Liver (tissue), 10 donors: ENCODE measurements at places on chromosomes 7 and 10.

- no peak for DNase-seq
Measured at GRCh38 chr10:3740157-3740871, 44.7 kb downstream of the KLF6 start.

GRCh38 chr7:108145401-108145800, 15.2 kb upstream of the LAMB4 start:
- no peak for DNase-seq

- no peak for DNase-seq
Measured at GRCh38 chr7:88201305-88201704, 18.5 kb downstream of the SRI start.

DNA sequence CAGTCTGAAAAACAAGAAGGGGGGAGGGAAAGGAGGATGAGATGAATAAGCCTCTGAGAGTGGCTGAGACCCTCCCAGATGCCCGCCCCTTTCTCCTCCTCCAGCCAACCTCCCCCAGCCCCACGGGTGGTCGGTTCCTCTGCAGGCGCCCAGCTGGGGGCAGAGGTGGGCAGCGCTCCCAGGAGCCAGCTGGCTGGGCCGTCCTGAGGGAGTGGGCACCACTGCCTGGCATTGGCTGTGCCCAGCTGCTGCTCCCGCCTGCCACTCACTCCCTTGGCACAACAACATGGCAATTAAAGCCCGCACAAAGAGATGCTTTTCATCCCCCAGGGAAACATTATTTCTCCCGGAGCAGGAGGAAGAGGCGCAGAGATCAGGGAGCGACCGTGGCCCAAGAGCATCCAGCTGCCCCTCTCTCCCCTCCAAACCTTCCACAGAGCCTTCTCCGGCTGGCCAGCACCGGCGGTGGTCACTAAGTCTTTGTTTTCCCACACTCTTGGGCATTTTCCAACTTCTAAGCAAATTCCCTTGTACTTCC, 107.2 kb downstream of the SPDYE5 start:
- DNase-seq = no peak

GRCh38 chr7:44636926-44637325, 30.5 kb downstream of the OGDH start:
- peak; percentile 39 for DNase-seq

DNA sequence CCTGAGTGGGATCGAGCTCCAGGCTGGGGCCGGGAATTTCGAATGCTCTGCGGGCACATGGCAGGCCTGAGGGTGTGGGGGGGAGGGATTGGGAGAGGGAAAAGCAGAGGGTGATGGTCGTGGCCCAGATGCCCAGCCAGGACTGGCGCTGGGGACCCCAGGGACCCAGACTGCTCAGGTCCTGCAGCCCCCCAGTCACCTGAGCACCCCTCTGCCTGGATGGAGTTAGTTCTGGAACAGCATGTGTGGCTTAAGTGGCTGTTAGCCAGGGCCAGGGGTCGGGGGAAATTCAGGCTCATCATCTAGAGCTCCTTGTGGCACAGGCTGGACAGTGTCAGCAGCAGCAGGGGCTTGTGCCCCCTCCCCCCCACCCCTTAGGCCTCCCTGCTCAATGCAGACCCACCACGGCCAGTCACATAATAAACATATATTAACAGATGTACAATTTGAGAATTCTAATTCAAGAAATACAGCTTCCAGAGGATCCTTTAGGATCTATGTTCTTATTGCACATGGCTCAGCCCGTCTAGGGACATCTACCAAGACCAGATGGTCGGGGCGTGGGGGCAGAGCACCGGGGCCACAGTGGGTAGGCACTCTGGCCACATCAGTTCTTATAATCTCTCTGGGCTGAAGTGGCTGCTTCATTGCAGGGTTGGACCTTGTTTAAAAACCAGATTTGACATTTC, 22.2 kb downstream of the DNAJB12 start:
- no peak for DNase-seq

GRCh38 chr7:66188645-66189044, 16.5 kb upstream of the TPST1 start:
- DNase-seq = no peak

- no peak for DNase-seq
Measured at GRCh38 chr7:8684426-8684825, 251.0 kb downstream of the NXPH1 start.

DNA sequence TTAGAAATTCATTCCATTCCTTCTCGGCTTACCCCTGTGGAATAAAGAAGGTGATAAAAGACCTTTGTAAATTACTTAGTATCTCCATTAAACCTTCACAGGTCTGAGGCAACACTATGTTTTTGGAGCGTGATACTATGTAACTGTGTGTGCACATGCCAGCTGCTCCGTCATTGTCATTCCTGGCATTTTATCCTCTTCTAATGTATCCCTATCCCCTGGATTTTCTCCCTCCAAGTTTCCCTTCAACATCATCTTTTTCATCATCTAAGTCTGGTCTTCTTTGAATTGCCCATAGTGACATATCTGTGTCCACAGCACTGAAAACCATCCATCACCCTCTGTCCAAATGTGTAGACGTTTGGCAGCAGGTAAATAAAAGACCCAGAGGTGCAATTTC, 125.7 kb downstream of the TEX36 start:
- no peak for DNase-seq

DNA sequence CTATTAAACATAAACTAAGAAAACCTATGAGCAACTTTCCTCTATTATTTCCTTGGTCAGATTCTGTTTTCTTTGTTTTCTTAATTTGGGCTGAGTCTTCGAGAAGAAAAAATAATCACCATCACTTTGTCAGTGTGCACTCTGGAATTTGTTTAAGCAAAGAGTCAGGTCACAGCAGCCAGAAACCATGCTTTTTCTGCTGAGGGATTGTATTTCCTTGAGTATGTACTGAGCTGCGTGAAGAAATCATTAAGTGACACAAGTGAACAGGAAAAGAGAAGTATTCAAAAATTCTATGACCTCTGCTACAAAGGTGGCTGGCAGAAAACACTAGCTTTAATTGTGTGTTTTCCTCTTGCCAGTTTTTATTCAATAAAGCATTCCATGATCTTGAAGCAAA, 249.6 kb downstream of the VTI1A start:
- no peak for DNase-seq

DNA sequence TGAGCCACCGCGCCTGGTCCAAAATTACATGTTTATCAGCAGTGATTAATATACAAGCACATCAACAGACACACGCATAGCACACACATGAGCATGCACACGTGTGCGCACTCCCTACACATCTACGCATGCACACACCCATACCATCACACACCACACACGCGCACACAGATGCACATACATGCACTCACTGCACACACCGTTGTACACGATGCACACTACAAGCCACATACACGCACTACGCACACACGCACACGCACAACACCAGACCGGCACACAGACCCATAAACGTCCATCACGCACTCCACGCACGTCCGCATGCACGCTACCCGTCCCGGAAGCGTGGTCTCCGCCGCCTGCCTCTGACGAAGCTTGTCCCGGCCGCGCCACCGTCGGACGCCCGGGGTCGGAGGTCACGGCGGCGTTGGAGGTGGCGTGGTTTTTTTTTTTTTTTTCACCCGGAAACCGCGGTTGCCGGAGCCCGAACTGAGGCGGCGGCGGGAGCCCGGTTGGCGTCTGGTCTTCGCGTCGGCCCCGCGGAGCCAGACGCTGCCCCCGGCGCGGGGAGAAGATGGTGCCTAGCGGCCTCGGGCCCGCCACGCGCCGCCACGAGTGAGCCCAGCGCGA, at the start of gene TMEM248:
TSS of gene TMEM248 (plus strand) at position 457 of the 627 bp plus-strand sequence. CDS start 20,641 bp downstream, outside the sequence.
- peak; percentile 93 for DNase-seq

DNA sequence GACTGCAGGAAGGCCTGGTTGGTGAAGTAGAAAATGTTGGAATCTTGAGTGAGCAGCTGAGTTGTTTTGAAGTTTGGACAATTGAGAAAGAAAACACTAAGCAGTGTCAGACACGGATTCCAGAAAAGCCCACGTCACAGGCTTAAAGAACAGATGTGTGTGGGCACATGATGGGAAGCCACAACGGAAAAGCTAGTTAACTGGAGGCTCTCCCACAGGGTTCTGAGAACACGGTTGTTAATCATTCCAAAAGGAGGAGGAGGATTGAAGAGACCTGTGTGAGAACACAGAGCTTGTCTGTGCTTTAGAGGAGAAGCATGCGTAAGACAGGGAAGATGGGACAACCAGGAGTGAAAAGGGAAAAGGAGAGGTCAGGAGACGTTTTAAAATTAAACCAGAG, 42.6 kb downstream of the SHH start:
- no peak for DNase-seq

DNA sequence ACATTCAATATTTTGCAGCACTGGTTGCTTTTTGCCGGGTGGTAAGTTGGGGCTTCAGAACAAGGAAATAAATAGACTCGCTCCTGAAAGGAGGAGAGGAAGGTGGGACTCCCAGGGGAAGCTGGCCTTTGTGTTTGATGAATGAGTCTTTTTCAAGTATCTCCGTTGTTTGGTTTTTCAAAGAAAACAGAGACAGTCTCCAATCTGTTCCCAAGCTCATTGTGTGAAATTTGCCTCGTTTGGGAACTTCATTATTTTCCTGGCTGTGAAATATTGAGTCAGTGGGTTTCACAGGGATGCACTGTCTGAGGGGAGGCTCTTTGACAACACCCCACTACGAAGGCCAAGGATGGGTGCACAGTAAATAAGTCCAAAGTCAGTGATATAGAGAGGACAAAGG, 38.7 kb upstream of the KIAA1217 start:
- no peak for DNase-seq

DNA sequence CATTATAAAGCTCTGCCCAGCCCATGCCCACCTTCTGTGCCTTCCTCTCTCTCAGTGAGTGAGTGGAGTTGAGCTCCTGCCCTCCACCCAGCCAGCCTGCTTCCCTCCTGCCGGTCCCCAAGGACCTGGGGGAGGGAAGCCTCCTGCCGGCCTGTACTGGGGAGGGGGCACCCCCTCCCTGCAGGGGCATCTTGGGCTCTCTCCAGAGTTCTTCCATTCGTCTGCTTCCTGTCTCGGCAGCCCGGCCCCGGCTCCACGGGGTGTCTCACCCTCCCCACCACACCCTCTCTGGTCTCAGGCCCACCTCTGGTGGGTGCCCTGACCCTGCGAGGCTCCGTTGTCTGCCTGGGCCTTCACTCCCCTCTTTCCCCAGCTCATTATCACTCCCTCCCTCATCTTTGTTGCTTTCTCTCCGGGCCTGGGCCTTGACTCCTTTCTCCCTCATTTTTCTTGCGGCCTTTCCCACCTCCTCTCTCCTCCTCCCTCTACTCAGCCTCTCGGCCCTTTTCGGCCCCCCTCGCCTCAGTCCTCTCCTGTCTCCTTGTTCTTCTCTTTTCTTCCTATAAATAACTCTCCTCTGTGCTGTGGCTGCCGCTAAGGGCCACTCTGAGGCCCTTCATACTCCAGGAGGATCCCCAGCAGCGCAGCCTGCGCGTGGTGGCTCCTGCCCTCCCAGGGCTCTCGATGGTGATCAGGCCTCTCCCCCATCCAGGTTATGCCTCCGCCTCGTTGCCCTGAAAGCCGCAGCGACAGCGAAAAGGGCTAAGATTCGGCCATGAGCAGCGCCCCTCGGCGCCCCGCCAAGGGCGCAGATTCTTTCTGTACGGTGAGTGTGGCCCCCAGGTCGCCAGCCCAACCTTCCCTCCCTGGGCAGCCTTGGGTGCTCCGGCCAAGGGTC, 2.1 kb downstream of the SLC4A2 start:
- no peak for DNase-seq

DNA sequence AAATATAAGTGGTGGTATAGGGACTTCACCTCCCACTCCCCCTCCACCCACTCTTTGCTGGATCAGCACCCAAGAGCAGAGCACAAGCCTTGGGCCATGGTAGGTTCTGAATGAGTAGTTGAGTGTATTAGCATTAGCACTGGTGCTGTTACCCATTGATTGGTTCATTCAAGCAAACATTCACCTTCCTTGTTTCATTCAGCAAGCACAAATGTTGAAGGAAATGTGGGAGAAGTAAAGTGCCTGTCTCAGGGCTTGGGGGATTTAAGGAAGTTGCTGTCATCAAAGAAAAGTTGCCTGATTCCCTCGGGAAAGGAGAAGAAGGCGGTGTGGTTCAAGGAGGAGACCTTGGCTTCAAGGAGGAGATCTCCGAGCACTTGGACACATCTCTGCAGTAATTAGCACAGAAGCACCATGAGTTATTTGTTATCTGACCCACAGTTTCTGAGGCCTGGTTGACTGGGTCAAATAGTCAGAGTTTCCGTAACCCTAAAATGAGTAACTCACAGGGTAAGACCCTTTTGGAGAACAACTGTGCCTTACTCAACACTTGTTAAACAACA, 17.3 kb downstream of the IL2RA start:
- no peak for DNase-seq
